GM23338 (cell line): ENCODE measurements at places on chromosomes 1 and 21. TPM values are rescaled to one million over a fixed set of nuclear protein-coding genes. Genes with fewer than 3 reads are reported as not detected.

DNA sequence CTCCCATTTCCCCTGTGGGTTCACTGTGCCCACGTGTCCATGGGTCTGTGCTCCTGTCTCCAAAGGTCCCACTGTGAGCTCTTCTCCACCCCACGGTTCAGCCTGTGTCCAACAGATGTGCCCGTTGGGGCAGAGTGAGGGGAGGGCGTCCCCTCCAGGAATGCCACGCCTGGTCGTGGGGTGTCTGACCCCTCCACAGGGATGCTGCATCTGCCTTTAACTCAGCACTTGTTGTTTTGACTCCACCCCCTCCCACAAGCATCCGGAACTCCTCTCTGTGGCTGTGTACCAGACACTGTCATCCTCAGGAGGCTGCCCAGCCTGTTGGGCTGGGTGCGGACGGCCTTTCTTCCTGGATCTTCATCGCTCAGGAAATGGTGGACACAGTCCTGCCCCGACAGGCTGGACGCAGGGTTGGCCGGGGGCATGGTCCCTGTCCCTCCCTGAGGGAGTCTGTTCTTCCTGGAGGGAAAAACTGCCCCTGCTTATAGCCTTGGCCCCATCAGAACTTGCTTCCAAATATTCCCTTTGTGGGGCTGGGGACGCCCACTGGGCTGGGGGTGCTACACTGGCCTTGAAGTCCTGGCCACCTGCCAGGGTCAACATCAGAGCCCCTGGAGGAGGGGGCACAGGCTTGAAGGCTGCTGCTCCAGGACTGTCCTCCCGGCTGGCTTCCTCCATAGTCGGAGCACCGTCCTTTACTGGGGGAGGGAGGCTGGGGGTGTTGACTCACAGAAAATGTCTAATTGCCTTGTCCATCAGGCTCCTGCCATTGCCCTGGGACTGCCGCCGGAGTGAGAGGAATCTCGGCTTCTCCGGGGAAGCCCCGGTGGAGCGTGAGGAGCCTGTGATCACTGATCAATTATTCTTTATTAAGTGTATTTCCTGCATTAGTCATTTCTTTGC, 182.0 kb upstream of the C1orf174 start:
- DNase-seq, result no peak
- H3K27ac ChIP-seq, result no peak overlapping the region
- H3K4me3 ChIP-seq, result no peak overlapping the region
- H3K4me1 ChIP-seq, result no peaks in the 10 kb centered on the region
- H3K27me3 ChIP-seq, result no peaks in the 10 kb centered on the region

DNA sequence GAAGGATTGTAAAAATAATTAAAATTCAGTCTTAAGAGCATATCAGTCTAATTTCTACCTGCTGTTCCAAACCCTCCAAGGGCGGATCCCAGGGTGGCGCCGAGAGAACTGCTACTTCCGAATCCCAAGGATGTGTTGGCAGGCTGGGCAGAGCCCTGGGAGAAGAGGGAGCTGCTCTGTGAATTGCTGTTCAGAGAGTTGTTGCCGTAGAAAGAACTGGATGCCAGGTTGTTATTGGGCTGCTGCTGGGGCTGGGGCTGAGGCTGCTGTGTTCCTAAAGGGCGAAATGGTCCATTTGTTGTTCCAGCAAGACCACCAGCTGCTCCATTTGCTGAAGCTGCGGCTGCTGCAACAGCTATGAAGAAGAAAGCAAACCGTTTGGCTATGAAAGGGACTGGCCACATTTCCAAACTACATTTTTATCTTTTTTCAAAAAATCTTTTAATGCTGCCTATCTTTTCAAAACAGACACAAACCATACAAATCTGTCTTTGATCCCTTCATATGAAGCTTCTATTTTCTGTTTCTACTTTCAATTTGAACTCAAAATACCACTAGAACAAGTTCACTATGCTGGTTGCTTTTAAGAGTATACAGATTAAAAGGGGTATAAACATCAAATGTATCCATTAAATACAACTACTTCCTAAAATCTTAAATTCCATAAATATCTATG, 57.5 kb upstream of the SDC3 start:
- H3K4me3 ChIP-seq, result no peak overlapping the region
- H3K27ac ChIP-seq, result 0 out of 2 replicates have a peak overlapping the region, but pooled peaks have one; percentile 7
- no peaks in the 10 kb centered on the region for H3K4me1 ChIP-seq
- no peaks in the 10 kb centered on the region for H3K27me3 ChIP-seq
- DNase-seq, result no peak

GRCh38 chr1:110872745-110873720, at the start of gene CD53:
Gene CD53 (plus strand): TSS chr1:110873148. CDS start chr1:110891409, 18,261 bp downstream.
- no peaks in the 10 kb centered on the region for H3K36me3 ChIP-seq
- H3K4me1 ChIP-seq, result peaks cover 10% of the 10 kb centered on the region; the same call in 1 of the 2 replicates
- H3K27ac ChIP-seq, result no peak within 1 kb of the TSS
- no peak for DNase-seq
- H3K27me3 ChIP-seq, result no peaks in the 10 kb centered on the region

GRCh38 chr1:210800756-210801155, 333.2 kb downstream of the KCNH1 start:
- no peaks in the 10 kb centered on the region for H3K4me1 ChIP-seq
- no peak overlapping the region for H3K27ac ChIP-seq
- no peaks in the 10 kb centered on the region for H3K27me3 ChIP-seq
- no peak for DNase-seq
- no peaks in the 10 kb centered on the region for H3K36me3 ChIP-seq
- no peak overlapping the region for H3K4me3 ChIP-seq

DNA sequence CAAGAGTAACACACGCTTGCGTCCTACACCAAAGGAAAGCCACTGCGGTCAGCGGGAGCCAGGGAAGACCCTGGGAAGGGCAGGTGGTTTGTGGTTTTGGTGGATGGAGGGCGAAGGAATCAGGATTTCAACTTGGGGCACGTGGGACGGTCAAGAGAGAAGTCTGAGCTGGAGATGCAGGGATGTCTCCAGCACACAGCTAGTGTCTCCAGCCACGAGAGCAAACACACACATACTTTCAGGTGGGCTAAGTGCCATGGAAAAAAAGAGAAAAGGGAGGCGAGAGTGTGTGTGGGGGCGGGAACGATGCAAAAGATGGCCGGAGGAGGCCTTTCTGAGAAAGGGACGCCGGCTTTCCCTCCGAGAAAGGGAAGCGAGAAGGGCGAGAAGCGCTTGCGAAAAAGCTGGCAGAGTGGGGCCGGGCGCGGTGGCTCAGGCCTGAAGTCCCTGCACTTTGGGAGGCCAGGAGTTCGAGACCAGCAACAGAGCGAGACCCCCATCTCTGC, 1.4 kb upstream of the SRRM1 start:
- H3K27me3 ChIP-seq, result no peaks in the 10 kb centered on the region
- H3K36me3 ChIP-seq, result peaks cover 14% of the 10 kb centered on the region
- peak overlapping the region; percentile 76 for H3K4me3 ChIP-seq
- H3K27ac ChIP-seq, result peak overlapping the region; percentile 99
- H3K4me1 ChIP-seq, result peaks cover 20% of the 10 kb centered on the region
- DNase-seq, result peak; percentile 41

- no peak overlapping the region for H3K4me3 ChIP-seq
- no peaks in the 10 kb centered on the region for H3K36me3 ChIP-seq
- no peaks in the 10 kb centered on the region for H3K27me3 ChIP-seq
- no peak for DNase-seq
These were observed 472.3 kb upstream of the B3GALT2 start for GRCh38 chr1:193658691-193659090.

- H3K27me3 ChIP-seq, result no peaks in the 10 kb centered on the region
- DNase-seq, result peak; percentile 88
- no peak overlapping the region for H3K4me3 ChIP-seq
- no peaks in the 10 kb centered on the region for H3K36me3 ChIP-seq
- no peak overlapping the region for H3K27ac ChIP-seq
These were observed 37.3 kb downstream of the PABPC4 start for GRCh38 chr1:39539252-39539790.

DNA sequence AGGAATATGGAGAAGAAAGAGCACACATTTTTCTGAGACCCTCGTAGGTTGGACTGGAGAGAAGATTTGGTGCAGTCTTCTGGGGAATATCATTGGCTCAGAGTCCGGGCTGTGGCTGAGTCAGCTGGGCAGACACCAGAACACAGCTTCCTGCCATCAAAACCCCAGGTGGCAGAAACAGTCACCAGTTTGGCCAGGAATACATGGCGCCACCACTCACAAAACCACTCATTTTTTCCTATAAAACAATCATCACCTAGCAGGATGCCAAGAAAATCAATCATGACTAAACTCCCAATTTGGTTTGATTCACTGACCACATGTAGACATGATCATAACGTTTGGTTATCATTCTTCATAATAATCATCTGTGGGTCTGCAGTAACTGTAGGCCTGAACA, 178.1 kb upstream of the PBX1 start:
- no peak overlapping the region for H3K27ac ChIP-seq
- H3K4me1 ChIP-seq, result no peaks in the 10 kb centered on the region

DNA sequence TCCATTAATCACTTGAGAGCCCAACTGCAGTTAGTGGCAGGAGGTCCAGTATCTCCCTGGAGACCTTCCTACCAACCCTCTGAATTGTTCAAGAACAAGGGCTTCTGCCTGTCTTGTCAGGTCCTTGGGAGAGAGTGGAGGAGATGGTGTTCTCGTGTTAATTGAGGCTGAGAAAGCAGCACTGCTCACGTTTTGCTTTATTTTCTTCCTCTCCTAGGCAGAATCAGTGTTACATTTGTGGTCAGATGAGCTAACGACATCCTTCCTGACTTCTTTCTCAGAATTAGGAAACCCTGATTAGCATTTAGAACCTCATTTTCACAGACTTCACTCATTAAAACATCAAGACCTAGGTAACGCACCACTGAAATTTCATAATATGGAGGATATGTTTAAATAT, 26.4 kb upstream of the LRIG2 start:
- no peak overlapping the region for H3K4me3 ChIP-seq
- no peak for DNase-seq
- no peaks in the 10 kb centered on the region for H3K27me3 ChIP-seq
- H3K4me1 ChIP-seq, result peaks cover 29% of the 10 kb centered on the region
- no peaks in the 10 kb centered on the region for H3K36me3 ChIP-seq

GRCh38 chr1:200925831-200926230, 31.1 kb downstream of the INAVA start:
- H3K4me1 ChIP-seq, result no peaks in the 10 kb centered on the region
- H3K36me3 ChIP-seq, result no peaks in the 10 kb centered on the region
- no peak overlapping the region for H3K4me3 ChIP-seq
- DNase-seq, result no peak
- H3K27me3 ChIP-seq, result no peaks in the 10 kb centered on the region

DNA sequence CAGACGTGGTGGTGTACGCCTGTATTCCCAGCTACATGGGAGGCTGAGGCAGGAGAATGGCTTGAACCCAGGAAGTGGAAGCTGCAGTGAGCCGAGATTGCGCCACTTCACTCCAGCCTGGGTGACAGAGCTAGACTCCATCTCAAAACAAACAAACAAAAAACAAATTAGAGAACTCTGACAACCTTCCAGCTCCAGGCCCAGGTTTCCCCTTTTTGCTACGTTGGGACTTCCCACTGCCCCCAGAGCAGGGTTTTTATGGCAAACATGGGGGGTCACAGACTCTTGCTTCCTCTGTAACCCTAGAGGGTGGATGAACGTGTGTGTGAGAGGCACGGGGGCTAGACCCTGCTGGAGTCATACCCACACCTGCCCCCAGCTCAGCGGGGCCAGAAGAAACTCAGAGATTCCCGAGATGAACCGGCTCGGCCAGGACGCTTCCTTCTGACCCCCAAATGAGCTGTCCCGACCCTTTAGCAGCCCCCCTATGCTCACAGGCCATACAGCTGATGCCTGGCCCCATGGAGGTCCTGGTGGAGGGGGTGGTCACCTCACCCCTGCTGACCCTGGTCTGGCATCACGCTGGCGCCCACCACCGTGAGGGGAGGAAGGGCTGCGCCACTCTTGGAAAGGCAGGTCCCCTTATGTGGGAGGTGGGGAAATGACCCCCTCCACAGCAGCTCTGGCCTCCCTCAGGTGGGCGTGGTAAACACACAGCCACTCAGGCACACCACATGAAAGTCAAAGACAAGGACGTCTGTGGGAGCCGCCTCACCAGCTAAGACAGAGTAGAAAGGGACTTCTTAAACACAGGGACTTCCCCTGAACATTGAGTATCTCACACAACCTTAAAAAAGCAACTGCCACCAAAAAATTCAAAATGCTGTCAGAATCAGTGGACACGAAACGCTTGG, 7.1 kb downstream of the GPR157 start:
- no peaks in the 10 kb centered on the region for H3K36me3 ChIP-seq
- no peaks in the 10 kb centered on the region for H3K4me1 ChIP-seq
- H3K27ac ChIP-seq, result no peak overlapping the region
- H3K27me3 ChIP-seq, result no peaks in the 10 kb centered on the region
- no peak overlapping the region for H3K4me3 ChIP-seq

GRCh38 chr1:9960706-9961562, 17.7 kb downstream of the NMNAT1 start:
- peak; percentile 80 for DNase-seq
- H3K4me3 ChIP-seq, result no peak overlapping the region
- no peaks in the 10 kb centered on the region for H3K27me3 ChIP-seq
- H3K27ac ChIP-seq, result peak overlapping the region; percentile 6; the same call in 1 of the 2 replicates
- peaks cover 7% of the 10 kb centered on the region; the same call in 1 of the 2 replicates for H3K4me1 ChIP-seq

GRCh38 chr1:241834733-241835377, 13.1 kb upstream of the EXO1 start:
- H3K27ac ChIP-seq, result no peak overlapping the region
- no peak overlapping the region for H3K4me3 ChIP-seq
- no peaks in the 10 kb centered on the region for H3K4me1 ChIP-seq
- H3K36me3 ChIP-seq, result no peaks in the 10 kb centered on the region
- peak; percentile 62 for DNase-seq
- H3K27me3 ChIP-seq, result no peaks in the 10 kb centered on the region

DNA sequence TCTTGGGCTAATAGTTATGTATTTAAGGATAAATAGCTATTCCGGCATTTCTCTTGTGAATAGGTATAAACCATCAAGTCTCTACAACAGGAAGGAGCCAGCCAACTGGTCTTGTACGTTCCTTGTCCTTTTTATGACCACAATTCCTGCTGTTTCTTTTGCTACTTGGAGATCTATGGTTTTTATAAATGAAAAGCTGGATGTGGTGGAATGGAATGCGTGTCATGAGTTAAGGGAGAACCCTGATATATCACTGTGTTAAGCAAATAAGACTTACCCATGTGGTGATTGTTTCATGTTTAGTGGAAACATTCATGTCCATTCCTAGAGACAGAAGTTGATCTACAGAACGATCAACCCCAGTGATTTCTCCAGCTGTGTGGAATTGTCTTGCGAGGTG, 282.1 kb downstream of the RPS6KC1 start:
- H3K27ac ChIP-seq, result no peak overlapping the region
- no peak for DNase-seq

- no peak for DNase-seq
- H3K4me3 ChIP-seq, result no peak overlapping the region
- no peaks in the 10 kb centered on the region for H3K4me1 ChIP-seq
- H3K27ac ChIP-seq, result no peak overlapping the region
- H3K36me3 ChIP-seq, result no peaks in the 10 kb centered on the region
These were observed 12.1 kb downstream of the RGS1 start for GRCh38 chr1:192587386-192588266.

DNA sequence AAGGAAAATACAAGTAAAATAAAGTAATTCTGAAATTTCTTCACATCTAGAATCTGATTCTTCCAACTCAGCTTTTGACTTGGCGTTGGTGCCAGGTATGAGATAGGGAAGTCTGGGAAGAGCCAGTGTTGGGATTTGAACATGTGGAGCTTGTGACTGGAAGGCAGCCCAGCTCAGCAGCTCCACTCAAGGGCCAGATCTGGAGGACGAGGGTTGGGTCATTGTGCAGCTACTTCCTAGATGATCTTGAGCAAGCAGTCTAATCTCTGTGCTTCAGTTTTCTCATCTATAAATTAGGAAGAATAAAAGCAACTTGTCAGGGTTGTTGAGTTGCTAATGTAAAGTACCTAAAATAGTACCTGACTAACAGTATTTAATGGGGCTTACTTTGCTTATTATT, 5.0 kb downstream of the ADARB1 start:
- H3K4me3 ChIP-seq, result no peak overlapping the region
- no peak for DNase-seq
- no peak overlapping the region for H3K27ac ChIP-seq
- peaks cover 22% of the 10 kb centered on the region for H3K27me3 ChIP-seq
- H3K36me3 ChIP-seq, result no peaks in the 10 kb centered on the region

The FBXO28 gene
- total RNA-seq, result 38.8 and 45.2 TPM in 2 replicates

The SLC37A1 gene
- total RNA-seq, result 25.2 and 30.3 TPM in 2 replicates
